ENCODE measurements at places on chromosomes 6 and 20. TPM values are rescaled to one million over a fixed set of nuclear protein-coding genes. Genes with fewer than 3 reads are reported as not detected.

Gene ITCH
- total RNA-seq, result 35.8 TPM

Gene TSHZ2
- not detected for total RNA-seq

Gene COL11A2
- 0.90 TPM for total RNA-seq

Gene SLC17A3
- total RNA-seq, result 0.93 TPM

Gene ARMH2
- not detected for total RNA-seq

Gene TINAG
- not detected for total RNA-seq

Gene EPM2A
- 3.7 TPM for total RNA-seq

Gene FGD2
- not detected for total RNA-seq

Gene CFB
- total RNA-seq, result 3.3 TPM

Gene NKAPL
- total RNA-seq, result not detected

Gene FUT9
- total RNA-seq, result not detected

Gene APOM
- total RNA-seq, result 2.9 TPM

Gene SLC26A8
- total RNA-seq, result not detected

Gene GJA10
- total RNA-seq, result not detected

Gene DLL1
- total RNA-seq, result 0.23 TPM

Gene CDSN
- total RNA-seq, result not detected

Gene FAM83C
- 0.05 TPM for total RNA-seq

Gene CHMP4B
- total RNA-seq, result 197 TPM

Gene ADTRP
- 1.0 TPM for total RNA-seq

Gene FABP7
- not detected for total RNA-seq

Data from A549 treated with RU486 at 1 μM for 4 hours (cell line).